Trophoblast cell (in vitro differentiated cells and primary cell): ENCODE measurements at places on chromosomes 3 and 15.

DNA sequence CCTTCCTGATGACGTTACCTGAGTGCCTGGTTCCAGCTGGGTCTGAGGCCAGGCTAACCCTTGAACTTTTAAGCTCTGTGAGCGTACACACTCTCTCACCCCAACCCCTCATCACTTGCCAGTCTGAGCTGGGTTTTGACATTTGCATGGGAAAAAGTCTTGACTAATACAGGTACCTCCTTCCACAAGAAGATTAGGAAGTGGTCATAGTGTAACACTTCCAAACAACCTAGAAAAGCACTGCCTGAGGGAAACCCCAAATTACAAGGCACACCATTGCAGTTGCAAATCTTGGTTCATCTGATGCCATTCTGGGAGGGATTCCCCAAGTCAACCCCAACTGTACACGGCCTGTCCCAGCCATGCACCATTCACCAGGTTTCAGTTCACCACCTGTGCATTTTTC is 499.8 kb downstream of the FOXP1 start:
- DNase-seq = no peak

DNA sequence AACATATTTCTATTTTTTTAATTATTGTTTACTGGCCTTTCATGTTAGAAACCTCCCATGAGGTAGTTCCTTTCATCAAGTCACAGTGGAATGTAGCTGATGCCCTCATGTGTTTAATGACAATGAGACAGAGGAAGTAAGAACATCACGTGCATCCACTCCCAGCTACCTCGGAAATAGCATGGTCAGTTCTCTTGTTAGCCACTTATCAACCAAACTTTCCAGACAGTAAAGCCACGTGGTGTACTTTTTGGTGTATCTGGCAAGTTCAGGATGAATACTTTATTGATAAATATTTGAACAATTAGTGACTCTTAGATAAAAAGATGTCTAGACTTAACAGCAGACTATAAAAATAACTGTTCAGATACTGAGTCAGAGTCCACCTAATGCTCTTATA is 781.7 kb downstream of the MECOM start:
- no peak for DNase-seq

DNA sequence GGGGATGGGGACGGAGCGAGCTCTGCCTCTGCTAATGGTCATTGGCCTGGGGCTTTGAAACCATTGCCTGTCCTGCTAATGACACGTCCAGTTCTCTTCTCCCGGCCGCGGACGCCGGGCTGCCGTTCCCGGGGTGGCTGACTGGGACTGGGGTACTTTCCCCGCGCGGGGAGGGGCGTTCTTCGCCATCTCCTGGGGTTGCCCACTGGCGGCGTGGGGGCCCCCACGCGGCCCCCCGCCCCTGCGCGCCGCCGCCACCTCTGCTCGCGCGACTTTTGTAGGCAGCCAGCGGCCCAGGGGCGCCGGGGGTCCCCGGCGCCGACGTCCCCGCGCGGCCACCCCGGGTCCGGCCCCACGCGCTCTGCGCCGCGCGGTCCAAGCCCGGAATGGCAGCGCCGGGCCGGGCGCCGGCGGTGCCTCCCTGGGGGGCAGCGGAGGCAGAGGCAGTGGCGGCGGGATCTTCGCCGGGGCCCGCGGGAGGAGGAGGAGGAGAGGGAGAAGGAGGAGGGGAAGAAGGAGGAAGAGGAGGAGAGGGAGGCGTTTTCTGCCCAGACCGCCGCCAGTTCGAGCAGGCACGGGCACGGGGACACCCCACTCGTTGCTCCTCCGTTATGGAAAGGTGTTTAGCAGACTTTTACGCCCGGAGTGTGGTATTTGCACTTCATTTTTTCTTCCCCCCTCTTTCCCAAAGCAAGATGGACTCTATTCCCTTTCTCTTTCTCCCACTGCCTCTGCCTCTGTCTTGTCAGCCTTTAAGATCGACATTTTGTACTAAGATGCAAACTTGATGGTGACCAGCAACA is 2.3 kb downstream of the BBX start:
- peak; percentile 47 for DNase-seq

- DNase-seq = peak; percentile 87
Observed at GRCh38 chr3:132979606-132980005, 58.6 kb upstream of the TMEM108 start.

- DNase-seq = no peak
Observed at GRCh38 chr3:11580645-11581044, 63.1 kb downstream of the VGLL4 start.

DNA sequence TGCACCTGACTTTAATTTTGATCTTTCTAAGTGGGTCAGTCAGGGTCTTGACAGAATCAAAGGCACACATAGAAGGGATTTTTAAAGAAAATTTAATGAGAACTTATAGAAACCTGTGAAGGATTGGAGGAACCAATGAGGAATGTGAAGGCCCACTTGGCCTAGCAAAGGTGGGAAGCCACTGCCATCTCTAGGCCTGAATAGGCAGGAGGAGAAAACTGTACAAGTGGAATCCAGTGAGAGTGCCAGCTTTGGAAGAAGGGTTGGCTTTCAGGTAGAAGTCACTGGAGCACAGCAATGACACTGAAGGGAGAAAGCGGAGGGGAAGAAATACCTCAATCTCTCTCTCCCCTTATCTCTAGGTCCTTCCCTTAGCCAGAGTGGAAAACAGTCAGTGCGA is 380.7 kb upstream of the KCNMB2 start:
- DNase-seq = no peak

DNA sequence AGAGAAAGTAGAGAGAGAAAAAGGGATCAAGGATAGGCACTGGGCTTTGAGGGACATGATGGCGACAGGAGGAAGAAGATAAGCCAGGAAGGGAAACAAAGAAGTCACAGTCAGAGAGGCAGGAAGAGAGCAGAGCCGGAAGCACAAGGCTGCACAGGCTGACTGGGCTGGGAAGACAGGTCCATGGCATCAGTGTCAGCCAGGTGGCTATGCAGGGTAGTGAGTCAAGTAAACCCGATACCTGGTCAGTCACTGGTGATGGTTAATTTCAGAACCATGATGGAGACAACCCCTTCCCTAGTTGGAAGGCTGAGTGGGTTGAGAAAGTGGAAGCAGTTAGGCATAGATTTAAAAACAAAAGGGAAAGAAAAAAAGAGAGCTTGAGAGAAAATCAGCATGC is 203.8 kb downstream of the EPHB1 start:
- DNase-seq = no peak

GRCh38 chr3:45215466-45215865 is 10.6 kb downstream of the TMEM158 start:
- DNase-seq = no peak

DNA sequence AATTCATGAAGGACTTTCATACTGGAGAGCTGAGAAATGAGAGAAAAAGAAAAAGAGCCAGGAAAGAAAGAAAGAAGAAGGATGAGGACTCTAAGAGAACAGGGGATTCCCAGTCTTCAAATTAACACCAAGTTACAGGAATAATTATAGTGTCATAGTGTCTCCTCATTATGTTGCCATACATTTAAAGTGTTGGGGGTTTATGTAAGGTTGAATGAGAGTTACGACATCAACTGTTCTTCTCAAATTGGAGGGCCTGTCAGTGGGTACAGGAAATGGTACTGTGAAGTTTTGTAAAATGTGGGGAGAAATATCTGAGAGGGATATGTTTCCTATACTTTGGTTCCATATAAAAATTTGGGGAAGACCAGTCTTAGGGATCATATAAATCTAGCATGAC is 12.3 kb upstream of the CD200 start:
- DNase-seq = no peak

GRCh38 chr3:107753494-107753893 is 230.7 kb downstream of the BBX start:
- peak; percentile 11 for DNase-seq

- no peak for DNase-seq
Observed at GRCh38 chr3:123725652-123726400, 141.0 kb upstream of the HACD2 start.

DNA sequence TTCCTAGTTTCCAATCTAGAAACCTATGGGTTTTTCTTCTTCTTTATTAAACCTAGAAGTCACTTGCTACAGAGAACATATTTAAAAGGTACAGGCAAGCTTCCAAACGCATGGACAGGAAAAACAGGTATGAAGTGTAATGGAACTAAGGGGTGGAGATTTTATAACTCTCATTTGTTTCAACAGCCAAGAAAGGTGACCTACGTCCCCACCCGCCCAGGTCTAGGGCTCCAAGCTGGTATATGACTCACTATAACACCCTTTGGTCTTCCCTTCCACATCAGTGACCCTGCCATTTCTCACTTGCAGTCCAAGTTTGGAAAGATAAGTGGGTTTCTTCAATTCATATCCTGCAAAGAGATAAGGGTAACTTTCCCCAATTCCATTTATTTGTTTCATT is 6.0 kb upstream of the LIPH start:
- DNase-seq = peak; percentile 42

- DNase-seq = no peak
Observed at GRCh38 chr15:94700211-94700610, 468.9 kb downstream of the MCTP2 start.

GRCh38 chr15:38128921-38129320 is 123.7 kb upstream of the SPRED1 start:
- no peak for DNase-seq

GRCh38 chr3:49098429-49098828 is 4.6 kb upstream of the QRICH1 start:
- no peak for DNase-seq

DNA sequence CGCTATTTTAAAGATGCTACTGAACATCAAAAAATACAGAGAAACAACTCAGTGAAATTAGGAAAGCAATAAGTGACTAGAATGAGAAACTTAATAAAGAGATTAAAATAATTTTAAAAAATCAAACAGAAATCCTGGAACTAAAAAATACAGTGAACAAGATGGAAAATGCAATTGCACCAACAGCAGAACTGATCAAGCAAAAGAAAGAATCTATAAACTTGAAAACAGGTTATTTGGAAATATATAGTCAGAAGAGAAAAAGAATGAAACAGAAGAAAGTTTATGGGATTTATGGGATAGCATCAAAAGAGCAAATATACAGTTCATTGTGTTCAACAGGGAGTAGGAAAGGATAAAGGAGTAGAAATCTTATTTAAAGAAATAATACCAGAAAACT is 53.3 kb downstream of the MEX3B start:
- DNase-seq = no peak

GRCh38 chr15:44317423-44318058 is 29.0 kb downstream of the GOLM2 start:
- DNase-seq = no peak

- DNase-seq = no peak
Observed at GRCh38 chr3:31502803-31503221, 29.9 kb upstream of the STT3B start.

DNA sequence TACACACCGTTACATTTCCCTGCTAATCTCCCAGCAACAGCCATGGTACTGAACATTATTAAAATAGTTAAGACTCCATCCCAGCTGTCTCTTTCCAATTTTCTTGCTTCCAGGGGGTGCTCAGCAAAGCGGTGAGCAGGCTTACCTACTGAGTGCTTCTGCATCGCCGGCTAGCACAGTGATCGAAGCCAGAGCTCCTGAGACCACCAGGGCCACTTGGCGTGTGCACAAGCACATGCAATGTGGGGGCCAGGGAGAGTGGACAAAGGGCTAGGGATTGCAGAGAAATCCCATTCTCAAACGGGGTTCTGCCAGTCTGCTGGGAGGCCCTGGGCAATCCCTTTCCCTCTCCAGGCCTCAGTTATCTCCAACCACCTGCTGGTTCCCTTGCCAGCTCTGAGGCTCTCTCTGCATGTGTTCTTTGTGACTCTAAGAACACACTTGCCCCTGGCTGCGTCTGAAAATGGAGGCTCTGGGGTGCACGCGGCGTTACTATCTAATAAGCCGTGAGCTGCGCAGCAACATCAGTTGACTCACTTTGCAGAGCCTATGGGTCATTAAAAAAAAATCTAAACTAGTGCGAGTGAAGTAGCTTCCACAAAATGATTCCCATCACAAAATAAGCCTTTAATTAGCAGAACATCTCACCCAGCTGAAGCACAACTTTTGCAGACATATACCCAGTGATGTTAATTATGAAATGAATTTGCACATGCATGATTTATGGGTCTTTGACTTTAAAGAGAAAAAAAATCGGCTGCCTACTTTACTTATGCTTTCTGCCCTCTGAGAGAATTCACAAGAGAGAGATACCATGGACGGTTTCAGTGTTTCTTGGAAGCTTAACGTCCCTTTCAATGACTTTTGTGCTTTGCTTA is 271.5 kb downstream of the TLE3 start:
- no peak for DNase-seq
